NCI-H1417 treated with DMSO at 0.1 percent for 48 hours (cell line): ENCODE measurements at places on chromosomes 2 and 18.

DNA sequence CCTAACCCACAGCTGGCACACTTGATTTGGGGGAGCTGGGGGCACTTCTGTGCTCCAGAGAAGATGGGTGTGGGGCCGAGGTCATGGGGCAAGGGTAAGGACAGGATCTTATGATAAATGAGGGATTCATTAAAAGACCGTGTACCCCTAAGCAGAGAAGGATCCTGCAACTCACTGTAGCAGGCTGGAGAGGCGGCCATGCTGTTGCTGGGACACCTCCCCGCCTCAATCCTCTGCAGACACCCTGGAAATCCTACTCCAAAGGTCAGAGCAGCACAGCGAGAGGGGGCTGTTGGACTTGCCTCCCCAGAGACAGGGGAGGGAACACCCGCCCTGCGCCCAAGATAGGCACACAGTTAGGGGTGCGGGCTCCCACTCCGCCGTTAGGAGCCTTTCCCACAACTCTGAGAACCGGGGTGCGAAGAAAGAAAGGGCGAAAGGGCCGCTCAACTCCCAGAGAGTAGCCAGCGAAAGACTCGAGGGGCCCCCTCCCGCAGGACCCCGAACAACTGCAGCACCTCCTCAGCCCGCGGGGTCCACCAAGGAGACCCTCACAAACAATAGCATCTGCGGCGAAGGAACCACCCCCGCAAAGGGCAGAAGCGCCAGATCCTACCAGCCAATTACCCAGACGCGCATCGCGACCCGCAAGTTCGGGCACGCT, 1.4 kb downstream of the PARD6G start:
- DNase-seq, result peak; percentile 12

- DNase-seq, result no peak
Measured at GRCh38 chr2:12821656-12822055, 104.9 kb downstream of the TRIB2 start.

- no peak for DNase-seq
Measured at GRCh38 chr18:38494065-38494464, 928.5 kb upstream of the CELF4 start.

- no peak for DNase-seq
Measured at GRCh38 chr2:157336137-157337010, 10.8 kb upstream of the ERMN start.

DNA sequence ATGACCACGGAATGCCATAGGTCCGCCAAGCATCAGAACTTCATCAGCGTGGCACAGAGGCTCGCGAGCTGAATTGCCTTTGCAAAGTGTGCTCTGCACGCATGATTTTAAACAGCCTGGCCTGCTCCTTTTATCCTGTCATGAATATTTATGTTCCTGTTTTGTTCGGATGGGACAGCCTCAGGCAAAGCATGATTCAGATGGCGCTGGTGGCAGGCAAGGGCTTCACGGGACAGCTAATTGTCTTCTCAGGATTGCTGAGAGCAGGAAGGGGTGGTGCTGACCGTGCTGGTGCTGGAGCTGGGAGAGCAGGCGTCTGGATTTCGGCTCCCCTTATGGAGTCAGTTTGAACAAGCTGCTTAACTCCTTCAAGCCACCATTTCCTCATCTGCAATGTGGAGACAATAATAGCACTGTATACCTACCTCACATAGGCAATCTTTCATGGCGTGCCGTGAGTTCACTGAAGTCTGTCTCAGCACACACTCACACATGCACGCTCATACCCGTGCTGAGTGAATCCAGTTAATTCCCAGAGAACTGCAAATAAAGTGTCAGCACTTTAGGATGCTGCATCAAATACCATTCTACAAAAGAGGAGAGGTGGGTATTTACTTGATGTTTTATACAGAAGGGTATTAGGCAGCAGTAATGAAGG, 79.7 kb upstream of the APCDD1 start:
- DNase-seq, result no peak

GRCh38 chr2:206071807-206072206, 14.2 kb downstream of the INO80D start:
- DNase-seq, result no peak

GRCh38 chr2:163132850-163133249, 294.3 kb upstream of the KCNH7 start:
- DNase-seq, result no peak

DNA sequence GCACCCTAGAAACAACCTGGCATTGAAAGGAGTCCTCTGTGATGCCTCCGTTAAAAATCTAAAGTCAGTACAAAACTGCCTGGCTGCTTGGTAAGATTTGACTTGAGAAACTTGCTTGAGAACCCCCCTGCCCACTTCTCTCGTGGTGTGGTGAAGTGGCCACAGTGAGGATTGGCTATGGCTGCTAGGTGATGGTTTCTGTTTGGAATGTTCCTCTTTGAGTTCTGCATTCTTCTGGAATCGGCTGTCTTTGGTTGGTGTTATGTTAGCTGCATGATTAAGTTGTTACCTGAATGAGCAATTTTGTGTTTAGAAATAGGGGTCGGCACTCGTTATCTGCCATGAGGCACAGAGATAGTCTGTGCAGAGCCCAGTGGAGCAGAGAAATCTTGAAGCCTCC, 21.7 kb upstream of the SAG start:
- no peak for DNase-seq

DNA sequence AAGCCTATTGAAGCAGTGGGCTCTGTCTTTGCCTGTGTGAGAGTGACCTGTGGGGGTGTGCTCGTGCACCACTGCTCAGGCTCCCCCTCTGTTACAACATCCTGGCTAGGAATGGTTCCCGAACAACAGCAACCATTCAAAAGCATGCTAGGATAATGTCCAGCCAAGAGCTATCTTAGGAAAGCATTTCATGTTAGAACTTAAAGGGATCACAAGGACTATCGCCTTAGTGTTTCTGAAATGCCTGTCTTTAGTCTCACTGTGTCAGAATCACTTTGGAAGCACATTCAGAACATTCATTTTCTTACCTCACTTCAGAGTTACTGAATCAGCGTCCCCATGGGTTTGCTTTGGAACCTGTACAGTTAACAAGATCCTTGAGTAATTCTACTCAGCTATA, 134.9 kb upstream of the DSEL start:
- DNase-seq, result no peak

GRCh38 chr2:119638685-119639554, 40.1 kb upstream of the TMEM177 start:
- DNase-seq, result no peak
